ENCODE measurements at places on chromosomes 7 and 10.
A peak's percentile ranks its signal among the peaks of the same experiment; 100 is the strongest.

DNA sequence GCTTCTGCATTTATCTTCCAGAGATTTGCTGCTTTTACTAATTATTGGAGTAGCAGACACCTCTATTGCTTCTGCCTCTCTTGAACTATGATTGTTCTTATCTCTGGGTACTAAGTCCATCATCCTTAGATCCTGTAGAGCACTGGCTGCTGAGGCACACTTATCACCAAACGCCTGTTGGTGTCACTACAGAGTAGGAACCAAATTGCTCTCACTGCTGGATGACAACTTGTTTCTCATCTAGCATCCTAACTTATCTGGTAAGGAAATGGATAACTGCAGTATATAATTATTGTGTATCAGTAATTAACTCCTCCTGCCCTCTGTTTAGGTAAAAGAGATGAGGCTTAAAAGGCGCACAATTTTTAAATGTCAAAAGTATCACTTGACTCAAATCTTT, 1059.4 kb downstream of the NRG3 start:
- no peak for DNase-seq

GRCh38 chr7:153245809-153246208, 486.3 kb downstream of the ACTR3B start:
- no peak for DNase-seq

DNA sequence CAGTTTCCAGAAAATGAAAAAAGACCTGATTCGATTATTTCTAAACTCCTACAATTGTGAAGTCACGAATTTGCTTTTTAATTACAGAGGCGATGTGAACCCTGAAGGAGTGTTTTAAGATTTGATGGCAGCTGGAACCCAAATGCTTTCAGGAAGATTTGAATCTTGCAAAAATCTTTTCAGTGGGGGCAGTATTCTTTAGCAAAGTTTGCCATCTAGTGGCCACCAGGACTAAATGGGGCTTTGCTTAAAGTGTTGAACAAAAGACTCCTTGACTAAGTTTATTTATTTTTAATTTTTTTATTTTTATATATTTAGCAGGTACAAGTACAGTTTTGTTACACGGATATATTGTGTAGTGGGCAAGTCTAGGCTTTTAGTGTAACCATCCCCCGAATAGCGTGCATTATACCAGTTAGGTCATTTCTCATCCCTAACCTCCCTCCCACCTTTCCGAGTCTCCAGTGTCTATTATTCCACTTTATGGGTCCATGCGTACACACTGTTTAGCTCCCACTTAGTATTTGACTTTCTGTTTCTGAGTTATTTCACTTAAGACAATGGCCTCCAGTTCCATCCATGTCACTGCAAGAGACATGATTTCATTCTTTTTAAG, 98.8 kb downstream of the CACNB2 start:
- peak; percentile 20 for DNase-seq

DNA sequence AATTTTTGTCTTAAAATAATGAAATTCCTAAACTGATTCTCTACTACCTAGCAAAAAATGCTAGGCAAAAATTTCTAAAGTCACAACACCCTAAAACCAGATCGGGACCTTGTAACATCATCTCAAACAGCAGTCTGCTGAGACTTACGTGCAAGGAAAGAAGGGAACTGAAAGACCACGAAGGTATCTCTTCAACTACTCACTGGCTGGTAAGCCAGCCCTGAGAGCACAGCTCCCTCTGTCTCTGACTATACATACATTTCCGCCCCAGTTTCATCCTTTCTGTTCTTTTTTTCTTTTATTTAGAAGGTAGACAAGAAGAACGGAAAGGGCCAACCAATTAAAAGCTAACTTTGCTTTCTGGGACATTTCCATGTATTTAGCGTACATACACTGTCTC, 15.6 kb downstream of the SORCS1 start:
- no peak for DNase-seq

GRCh38 chr10:102418622-102419268, at the start of gene PSD:
TSS of gene PSD (minus strand) at chr10:102418785. CDS start at chr10:102417038, 1,747 bp downstream.
- no peak for DNase-seq

GRCh38 chr7:28330384-28331070, 81.8 kb upstream of the CREB5 start:
- no peak for DNase-seq

GRCh38 chr7:41476460-41476803, 226.5 kb downstream of the INHBA start:
- DNase-seq, result no peak

DNA sequence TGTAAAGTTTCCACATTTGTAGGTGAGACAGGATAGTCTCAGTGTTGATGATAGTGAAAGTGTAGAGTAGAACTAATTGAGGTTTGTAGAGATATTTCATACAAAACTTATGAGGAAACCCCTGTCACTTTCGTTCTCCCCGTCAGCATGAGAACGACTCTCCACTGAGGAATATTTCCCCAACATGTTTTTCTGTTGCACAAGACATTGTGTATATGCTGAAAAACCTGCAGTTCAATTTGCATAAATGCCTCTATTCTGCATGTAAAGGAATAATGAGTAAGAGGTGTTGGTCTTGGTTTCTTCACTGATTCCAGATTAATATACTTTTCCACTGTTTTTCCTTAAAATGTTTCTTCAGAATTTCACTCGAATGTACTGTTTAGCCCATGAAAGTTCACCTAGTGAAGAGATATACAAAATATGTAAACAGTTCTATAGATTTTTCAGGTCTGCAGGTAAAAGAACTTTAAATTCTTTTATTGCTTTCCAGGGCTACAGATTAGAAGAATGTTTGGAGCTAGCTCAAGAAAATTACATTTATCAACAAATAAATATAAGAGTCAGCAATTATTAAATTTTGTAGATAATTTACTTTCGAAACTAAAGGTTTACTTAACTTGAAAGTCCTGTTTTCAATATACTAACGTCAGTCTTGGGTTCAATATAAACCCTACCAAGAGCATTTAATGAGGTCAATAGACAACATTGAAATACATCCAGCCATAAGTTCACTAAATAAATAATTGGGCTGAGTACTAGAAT, 37.2 kb downstream of the HEPACAM2 start:
- DNase-seq, result no peak

DNA sequence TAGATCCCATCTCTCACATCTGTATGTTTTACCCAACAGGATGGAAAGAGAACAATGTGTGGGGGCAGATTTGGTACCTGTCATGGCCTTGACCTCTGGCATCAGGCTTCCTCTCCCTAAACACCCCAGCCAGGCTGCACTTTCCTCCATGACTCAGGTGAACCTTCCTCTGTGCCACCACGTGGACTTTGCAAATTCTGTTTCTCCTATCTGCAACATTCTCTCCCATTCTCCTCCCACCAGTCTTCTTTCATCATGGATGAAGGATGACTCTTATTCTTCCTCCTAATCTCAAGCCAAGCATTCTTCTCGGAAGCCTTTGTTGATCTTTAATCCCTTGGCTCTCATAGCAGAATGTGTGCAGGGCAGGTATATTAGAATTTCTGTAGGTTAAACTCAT, 355.4 kb downstream of the KCNMA1 start:
- peak; percentile 24 for DNase-seq

DNA sequence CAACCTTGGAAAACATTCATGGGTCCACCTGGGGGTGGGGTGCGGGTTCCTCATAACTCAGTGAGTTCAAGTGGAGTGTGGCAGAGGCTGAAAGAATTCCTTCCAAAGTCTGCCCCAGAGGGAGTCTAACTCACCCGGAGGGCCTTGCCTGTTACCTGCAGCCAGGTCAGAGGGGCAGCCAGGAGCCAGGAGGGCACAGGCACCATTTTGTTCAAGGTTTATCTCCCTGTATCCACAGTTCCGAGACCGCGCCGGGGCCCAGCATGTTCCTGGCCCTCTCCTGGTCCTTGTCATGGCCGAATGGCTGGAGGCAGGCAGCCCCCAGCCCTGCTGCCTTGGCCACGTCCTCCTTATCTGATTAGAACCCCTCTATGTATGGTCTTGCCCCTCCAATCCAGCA, 11.4 kb upstream of the DOCK1 start:
- no peak for DNase-seq

DNA sequence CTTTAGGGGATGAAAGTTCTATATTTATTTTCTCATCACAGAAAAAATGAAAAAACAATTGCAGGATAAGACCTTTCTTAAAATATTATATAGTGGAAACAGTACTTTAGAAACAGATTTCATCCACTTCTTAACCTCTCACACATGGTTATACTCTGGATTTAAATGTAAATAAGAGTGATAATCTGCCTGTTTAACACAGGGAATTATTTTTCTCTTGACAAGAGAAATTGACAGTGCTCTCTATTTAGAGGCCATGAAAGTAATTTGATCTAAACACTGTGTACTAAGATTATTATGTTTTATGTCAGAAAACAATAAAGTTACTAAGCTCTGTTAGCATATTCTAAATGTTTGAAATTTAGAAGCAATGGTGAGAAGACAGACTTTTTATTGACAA, 88.4 kb downstream of the PHF14 start:
- DNase-seq, result no peak

- DNase-seq, result no peak
Observed at GRCh38 chr7:40714363-40715052, 579.7 kb downstream of the SUGCT start.

DNA sequence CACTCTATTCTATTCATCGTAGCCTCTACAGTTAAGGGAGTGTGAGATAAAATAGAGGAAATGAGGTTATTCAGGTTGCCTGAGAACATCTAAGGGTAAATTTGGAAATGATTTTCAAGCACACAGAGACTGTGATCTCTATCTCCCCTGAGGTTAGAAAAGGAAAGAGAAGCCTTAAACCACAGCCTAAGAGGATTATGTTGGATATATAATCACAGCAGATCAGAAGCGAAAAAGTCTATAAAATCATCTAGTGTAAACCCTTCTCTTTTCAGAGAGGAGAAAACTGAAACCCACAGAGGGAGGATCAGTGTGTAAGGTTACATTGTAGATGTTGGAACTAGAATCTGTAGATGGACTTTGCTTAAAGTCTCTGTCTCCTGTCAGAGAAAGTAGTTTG, 90.6 kb upstream of the SEMA3E start:
- no peak for DNase-seq

DNA sequence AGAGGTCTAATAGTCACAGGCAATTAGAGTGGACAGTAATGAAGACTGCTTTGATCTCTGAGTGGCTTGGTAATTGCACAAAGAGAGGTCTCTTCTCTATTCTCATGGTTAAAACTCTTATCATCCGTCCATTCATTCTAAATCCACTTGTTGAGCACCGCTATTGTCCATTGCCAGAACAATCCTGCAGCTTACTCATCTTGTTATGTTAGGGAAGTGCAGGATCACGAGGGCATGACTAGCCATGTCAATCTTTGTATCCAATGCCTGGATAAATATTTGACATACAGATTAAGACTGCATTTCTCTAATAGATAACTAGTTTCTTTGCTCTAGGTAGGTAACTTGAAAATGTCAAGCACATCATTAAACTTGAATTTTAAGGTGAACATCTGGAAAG, 14.9 kb downstream of the SFTPD start:
- DNase-seq, result no peak

GRCh38 chr10:79090134-79090803, 21.5 kb downstream of the ZMIZ1 start:
- no peak for DNase-seq

DNA sequence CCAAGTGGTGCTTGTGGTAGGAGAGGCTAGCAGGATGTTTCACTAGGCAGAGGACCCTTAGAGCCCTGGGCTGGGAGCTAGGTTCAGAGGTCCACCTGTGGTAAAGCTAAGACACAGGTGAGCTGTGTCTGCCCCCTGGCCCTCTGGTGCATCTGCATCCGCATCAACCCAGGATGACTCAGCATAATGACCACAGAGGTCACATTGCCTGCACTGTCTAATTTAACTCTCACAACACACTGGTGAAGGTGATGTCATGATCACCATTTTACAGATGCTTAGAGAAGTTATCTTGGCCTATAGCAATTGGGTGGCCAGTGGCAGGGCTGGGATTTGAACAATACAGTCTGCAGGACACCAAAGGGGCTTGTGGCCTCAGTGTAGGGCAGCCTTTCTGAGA, 33.1 kb downstream of the HABP2 start:
- no peak for DNase-seq

GRCh38 chr7:150908173-150908572, 55.9 kb downstream of the AOC1 start:
- no peak for DNase-seq

- no peak for DNase-seq
Observed at GRCh38 chr10:78348411-78349164, 314.9 kb downstream of the RPS24 start.

- DNase-seq, result no peak
Observed at GRCh38 chr7:142280263-142280662, 22.4 kb upstream of the PRSS58 start.

GRCh38 chr10:11986593-11987216, 55.9 kb downstream of the UPF2 start:
- DNase-seq, result peak; percentile 44

DNA sequence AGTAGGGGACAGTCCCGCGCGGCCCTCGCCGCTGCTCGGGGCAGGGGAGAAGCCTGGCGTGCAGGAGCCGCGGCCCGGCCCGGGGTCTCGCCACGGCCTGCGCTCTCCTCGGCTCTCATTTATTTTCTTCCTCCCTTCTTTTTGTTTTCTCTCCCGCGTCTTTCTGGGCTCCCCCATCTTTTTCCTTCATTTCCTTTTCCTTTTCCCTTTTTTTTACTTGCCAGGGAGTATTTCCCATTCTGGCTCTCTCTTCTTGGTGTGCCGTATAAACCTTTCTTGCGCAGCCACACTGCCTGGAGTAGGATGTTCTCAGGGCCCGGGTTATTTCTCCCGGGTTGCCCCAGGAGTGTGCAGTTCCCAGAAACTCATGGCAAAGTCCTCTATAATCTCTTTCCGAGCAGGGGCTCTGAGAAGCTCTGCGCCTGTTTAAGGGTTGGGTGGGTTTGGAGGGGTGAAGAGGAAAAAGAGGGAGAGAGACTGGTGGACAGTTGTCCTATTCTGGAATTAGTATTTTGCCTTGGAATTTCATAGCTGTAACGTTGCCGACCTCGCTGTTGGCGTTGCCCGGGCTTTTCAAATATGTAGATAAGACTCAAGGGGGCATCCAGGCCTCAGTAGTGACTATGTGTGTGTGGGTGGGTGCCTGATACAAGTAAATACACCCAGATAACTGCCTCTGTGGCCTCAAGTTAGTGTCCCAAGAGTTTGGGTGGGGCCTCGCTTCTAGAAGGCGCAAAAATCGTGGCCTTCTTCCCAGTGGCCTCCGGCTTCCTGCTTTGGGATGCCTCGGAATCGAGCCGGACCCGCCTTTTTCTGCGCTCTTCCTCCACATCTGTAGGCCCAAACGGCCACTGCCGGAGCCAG, 4.3 kb upstream of the ZNF503 start:
- DNase-seq, result no peak

DNA sequence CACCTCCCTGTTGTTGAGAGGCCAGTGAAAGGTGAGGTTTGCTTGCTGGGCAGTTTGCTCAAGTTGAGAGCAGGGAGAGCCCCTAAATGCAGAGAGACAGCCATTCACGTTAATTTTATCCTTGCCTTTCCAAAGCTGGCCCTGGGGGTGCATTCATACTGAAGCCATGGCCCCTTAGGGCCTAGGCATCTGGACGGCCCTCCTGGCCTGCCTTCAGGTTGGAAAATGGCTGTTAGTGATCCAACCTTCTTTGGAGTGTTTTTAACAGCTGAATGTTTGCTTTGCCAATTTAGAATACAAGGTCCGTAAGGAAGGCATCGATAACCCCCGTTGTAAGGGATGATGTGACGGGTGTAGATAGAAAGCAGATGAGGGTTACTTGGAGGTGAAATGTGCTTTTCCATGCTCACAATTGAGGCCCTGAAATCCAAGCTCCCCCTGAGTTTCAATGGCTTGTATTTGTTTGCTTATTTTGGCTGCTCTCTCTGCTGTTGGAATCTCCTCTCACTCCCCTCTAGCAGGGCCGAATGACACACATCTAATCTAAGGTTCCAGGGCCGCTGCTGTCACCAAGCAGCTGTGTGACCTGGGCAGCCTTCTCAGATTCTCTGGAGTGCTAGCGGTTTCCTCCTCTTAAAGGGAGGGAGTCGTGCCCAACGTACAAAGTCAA, 171.6 kb upstream of the MKI67 start:
- no peak for DNase-seq

- no peak for DNase-seq
Observed at GRCh38 chr7:84076219-84076618, 118.4 kb downstream of the SEMA3A start.
